Pancreas (tissue), 10 donors: ENCODE measurements at places on chromosomes 5 and 9. TPM values are rescaled to one million over a fixed set of nuclear protein-coding genes. Genes with fewer than 3 reads are reported as not detected.

- DNase-seq, result no peak
Measured at GRCh38 chr5:139646111-139646510, 2.0 kb upstream of the CXXC5 start.

TLX3 gene
- not detected for total RNA-seq

- no peak for DNase-seq
Measured at GRCh38 chr5:21642312-21642711, 1210.8 kb downstream of the CDH12 start.

GRCh38 chr5:206406-206805 lies 11.5 kb downstream of the CCDC127 start:
- DNase-seq, result no peak

DMRTA1 gene
- total RNA-seq, result 1.7 TPM

- DNase-seq, result peak; percentile 31
Measured at GRCh38 chr5:103582364-103582763, 19.8 kb upstream of the NUDT12 start.

DNA sequence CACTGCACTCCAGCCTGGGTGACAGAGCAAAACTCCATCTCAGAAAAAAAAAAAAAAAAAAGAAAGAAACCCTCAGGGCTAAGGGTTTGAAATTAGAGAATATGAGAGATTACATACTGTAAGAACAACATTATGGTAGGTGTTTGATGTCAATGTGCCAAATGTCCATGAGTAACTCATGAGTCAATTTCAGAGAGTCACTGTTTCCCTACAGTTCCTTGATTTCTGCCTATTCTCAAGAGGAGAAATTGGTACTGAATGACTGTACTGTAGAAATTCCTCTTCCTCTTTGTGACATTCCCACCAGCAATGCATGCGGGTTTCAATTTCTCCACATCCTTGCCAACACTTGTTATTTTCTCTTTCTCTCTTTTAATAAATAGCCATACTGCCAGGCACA lies 35.2 kb downstream of the MARVELD2 start:
- DNase-seq, result no peak

GRCh38 chr5:121288781-121289180 lies 562.9 kb upstream of the FTMT start:
- no peak for DNase-seq

CAVIN4 gene
- total RNA-seq, result 0.09 TPM

DNA sequence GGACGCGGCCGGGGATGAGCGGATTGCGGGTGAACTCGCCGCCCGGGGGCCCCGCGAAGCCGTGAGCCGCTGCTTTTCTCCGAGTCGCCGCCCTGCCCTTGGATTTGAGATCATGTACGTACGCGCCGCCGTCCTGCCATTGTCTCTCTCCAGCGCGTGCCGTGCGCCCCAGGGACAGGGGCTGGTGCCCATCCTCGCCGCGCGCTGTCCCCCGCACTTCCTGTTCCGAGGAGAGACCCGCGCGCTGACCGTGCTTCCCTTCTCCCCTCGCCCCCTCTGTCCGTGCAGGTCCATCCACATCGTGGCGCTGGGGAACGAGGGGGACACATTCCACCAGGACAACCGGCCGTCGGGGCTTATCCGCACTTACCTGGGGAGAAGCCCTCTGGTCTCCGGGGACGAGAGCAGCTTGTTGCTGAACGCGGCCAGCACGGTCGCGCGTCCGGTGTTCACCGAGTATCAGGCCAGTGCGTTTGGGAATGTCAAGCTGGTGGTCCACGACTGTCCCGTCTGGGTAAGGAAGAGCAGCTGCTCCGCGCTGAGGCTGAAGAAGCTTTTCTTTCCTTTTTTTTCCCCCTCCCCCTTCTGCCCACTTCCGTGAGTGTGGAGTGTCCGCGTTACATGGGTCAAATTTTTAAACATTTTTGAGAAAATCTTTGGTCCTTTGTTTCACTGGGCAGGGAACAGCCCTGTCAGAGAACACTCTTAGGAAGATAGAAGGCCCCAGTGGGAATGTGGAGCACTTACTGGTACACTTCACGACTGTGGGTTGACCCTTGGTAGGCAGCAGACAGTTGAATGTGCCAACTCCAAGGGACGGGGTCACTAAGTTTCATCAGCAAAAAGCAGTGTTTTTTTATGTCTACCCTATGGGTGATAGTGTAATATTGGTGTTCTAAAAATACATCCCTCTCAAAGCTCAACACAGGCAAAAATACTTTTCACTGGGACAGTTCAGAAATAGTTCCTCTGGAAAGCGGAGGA lies 727 bp downstream of the RHOBTB3 start:
- peak; percentile 52 for DNase-seq
